ENCODE measurements at places on chromosomes 1 and 21.

DNA sequence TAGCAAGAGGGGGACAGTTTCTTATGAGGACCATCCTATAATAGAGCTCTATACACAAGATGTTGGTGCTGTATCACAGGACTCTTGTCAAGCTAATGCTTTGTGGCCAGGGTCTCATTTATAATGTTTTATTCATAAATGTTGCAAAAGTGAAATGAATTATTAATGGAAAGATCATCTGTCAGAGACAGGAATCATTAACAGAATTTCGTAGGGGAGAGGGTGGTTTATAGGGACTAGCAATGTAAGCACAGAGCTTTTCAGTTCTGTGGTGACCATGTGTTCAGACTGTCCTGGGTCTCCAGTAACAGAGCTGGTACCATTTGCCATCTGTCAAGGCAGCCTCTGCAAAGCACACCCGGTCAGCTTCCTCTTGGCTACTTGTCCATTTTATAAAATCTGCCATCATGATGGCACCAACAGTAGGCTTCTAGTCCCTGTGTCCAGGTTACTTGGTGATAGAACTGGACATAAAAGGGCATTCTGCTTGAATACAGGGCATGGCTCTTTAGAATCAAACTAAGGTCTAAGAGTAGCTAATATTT, 36.2 kb downstream of the LPAR3 start:
- DNase-seq: no peak

DNA sequence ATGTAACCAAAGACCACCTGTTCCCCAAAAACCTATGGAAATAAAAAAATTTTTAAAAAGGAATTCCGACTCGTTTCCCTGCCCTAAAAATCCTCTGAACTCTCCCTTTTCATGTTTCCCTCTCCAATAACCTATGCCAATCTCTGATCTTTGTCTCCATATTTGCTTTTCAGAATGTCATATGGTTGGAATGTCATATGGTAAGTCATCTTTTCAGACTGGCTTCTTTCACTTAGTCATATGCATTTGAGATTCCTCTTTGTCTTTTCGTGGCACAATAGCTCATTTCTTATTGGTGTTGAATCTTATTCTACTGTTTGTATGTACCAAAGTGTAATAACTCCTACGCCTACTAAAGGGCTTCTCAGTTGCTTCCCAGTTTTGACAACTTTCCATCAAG, 117.5 kb downstream of the BACH1 start:
- DNase-seq: no peak

DNA sequence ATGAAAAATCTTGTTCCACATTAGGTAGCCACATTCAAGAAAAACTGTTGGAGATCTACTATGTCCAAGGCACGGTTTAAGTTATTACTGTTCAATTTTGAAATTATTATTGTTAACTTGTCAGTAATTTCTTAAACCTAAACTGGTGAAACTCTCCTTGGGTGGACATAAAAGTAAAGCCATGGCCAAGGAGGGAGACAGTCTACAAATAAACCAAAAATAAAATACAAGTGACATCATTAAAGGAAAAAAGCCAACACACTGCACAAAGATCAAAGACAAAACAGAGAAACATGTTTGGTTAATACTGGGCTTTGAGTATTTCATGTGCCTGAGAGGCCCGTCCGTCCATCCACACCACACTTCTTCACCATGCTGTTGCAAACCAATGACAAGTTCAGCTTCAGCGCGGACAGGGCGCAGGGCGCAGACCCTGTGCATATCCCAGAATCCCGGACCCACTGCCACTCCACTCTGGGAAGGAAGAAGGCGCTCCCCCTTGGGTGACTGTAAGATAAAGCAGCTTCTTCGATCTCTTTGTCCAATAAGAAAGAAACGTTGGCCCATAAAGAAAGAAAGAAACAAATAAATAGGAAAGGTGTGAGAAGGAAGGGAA, 918 bp upstream of the RASAL2 start:
- DNase-seq: peak; percentile 6

- DNase-seq: no peak
These were observed 151.3 kb downstream of the ETS2 start for GRCh38 chr21:38956856-38957571.

- DNase-seq: no peak
These were observed 28.1 kb downstream of the PDE9A start for GRCh38 chr21:42681296-42682206.

DNA sequence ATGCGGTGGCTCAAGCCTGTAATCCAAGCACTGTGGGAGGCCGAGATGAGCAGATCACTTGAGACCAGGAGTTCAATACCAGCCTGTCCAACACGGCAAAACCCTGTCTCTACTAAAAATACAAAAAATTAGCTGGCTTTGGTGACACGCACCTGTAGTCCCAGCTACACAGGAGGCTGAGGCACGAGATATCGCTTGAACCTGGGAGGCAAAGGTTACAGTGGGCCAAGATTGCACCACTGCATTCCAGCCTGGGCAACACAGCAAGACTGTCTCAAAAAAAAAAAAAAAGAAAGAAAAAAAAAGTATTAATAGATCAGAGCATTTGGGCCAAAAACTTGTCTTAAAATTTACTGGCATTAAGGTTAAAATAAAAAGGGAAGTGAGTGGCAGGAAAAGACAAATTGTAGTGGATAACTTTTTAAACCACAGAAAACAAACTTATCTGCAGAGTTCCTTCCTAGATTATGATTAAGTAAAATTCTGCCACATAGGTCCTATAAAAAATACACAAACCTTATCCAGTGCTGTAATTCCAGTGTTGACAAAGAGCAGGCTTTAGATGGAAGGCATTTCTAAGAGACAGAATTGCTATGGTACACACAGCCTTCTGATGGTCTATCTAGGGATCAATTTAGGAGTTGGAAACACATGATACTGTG, 53.3 kb downstream of the EIF4G3 start:
- DNase-seq: no peak

DNA sequence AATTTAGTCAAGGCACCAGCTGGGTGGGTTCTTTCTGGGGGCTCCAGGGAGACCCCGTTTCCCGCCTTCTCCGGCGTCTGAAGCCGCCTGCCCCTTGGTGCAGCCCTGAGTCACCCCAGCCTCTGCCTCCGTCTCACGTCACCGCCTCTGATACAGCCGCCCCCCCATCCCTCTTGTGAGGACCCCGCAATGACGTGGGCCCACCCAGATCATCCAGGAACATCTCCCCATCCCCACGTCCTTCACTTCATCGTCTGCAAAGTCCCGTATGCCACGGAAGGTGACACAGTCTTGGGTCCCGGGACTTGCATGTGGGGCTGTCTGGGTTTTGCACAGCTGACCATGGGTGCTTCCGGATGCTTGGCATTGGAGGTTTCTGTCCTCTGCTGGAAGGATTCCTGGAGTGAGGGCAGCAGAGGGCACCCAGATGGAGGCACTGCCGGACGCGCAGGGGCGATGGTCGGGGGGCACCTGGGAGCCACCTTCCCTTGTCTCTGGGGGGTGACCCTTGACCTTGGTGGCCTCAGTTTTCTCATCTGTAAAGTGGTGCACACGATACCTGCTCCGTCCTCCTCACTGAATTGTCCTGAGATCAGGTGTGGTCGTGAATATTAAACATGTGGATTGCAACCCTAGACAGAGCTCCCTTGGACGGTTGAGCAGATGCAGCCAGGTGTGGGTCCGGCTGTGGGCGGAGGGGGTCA, 58.8 kb downstream of the PRKCZ start:
- no peak for DNase-seq

DNA sequence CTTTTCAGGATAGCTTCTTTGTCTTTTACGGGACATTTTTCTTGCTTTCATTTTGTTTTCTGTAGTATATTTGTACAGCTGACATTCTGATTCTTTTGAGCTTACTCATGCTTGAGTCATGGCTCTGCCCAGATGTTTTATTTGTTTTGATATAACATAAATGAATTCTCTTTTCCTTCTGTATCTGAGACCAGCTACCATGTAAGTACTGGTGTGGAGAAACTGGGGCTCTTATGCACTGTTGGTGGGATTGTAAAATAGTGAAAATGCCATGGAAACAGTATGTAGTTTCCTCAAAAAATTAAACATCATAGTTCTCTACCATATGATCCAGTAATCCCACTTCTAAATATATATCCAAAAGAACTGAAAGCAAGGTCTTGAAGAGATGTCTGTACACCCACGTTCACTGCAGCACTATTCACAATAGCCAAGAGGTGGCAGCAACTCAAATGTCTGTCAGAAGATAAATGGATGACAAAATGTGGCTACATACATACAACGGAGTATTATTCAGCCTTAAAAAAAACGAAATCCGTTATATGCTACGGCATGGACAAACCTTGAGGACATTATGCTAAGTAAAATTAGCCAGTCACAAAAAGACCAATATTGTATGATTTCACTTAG, 61.4 kb downstream of the EIF2B3 start:
- peak; percentile 56 for DNase-seq

GRCh38 chr21:33964706-33965325, 49.2 kb upstream of the ATP5PO start:
- peak; percentile 61 for DNase-seq

- DNase-seq: no peak
These were observed 250.6 kb downstream of the SPATA17 start for GRCh38 chr1:217881607-217882332.

DNA sequence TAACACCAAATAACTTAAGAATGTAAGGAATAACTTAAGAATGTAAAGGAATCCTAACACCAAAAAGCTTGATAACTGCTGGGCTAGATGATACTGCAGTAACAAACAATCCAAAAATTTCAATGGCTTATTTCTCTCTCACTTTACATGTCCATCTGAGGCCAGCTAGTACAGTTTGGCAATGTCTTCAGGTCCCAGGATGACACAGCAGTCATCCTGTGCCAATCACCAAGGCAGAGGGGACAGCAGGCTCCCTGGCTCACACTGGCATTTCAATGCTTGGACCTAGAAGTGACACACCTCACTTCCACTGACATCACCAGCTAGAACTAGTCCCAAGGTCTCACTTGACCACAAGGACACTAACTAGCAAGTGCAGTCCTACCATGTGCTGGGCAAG, 15.3 kb downstream of the DNAJC11 start:
- peak; percentile 27 for DNase-seq

DNA sequence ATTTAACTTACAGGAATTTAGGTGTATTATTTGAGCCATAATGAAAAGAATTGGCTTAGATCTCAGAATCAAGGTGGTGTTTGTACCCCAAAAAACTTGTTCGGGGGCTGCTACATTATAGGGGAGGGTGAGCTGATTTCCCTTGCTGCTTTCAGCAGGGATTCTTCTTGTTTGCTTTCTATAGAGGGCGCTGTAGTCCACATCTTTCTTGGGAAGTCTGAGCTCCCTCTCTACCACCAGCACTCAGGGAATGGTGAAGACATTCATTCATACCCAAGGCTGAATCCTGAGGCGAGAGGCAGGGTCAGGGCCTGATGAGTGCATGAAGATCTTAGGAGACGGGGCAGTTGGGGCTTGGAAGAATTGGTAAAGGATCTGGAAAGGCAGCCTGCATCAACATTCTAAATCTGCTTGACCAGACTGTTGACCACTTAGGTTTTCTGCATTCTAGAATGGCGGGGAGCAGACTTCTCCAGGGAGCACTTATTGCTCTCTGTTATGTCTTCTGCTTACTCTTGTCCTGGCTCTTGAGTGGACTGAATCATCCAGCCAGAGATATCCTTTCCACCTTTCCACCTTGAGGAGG, 18.9 kb downstream of the SPATA46 start:
- DNase-seq: peak; percentile 50

DNA sequence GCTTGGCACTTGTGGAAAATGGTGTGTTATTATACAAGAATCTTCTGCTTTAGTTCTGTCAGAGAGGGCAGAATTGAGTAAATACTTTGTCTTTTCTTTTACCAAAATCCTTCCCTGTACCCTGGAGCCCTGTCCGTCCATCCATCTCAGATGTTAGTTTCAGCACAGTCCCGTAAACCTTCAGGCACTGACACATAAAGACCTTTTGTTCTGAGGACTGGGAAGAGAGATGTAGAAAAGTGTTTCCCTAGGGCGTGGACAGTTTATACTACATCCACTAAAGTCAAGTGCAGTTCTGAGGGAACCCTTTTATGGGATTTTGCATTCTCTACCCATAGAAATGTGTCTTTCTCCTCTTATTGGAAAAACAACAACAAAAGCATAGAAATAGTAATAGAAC, 162.4 kb downstream of the PDE4B start:
- DNase-seq: no peak

- DNase-seq: no peak
These were observed 38.7 kb upstream of the GPR157 start for GRCh38 chr1:9167638-9168037.

DNA sequence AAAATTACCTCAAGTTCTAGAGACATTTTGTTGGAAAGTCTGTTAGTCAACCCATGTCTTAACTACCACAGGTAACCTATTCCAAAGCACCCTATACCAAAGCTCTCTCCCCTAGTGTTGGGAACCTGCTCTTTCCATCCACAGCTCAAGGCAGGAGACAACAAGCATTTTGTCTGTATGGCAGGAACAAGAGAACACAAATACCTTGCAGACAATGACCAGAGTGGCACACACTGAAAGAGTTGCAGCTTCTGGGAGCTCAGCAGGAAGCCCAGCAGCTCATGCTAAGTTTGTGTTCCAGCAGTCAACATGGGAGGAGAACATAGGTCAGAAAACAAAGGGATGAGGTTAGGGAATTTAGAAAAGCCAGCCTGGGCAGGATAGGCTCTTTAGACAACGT, 300.8 kb downstream of the HHIPL2 start:
- no peak for DNase-seq

DNA sequence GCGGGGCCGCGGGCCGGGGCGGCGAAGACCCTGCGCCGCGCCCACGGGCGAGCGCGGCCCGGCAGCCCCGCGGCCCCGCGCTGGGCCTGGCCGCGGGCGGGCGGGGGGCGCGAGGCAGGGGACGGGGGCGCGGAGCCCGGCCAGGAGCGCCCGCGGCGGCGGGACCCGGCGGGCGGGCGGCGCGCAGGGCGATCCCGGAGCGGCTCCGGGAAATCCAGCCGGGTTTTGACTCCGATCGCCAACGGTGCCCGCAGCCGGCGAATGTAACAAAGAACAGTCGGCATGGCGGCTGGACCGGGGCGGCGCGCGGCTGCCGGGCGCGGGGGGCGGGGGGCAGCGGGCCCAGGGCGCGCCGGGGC, 334 bp downstream of the PRDM15 start:
- peak; percentile 89 for DNase-seq

GRCh38 chr1:147635342-147635741, 35.0 kb downstream of the ACP6 start:
- no peak for DNase-seq

GRCh38 chr1:40792036-40792435, 8.4 kb downstream of the KCNQ4 start:
- no peak for DNase-seq

GRCh38 chr21:27192281-27192949, 225.5 kb upstream of the ADAMTS5 start:
- no peak for DNase-seq

GRCh38 chr21:41663805-41664788, 102.8 kb downstream of the RIPK4 start:
- DNase-seq: no peak

- no peak for DNase-seq
These were observed 89.7 kb downstream of the SMYD2 start for GRCh38 chr1:214370615-214371014.

- DNase-seq: peak; percentile 61
These were observed 388.5 kb downstream of the PLPP3 start for GRCh38 chr1:56190806-56191365.

- DNase-seq: no peak
These were observed 127.6 kb upstream of the DAB1 start for GRCh38 chr1:57551476-57551875.

All from AG08395 (cell line).